ENCODE measurements at places on chromosomes 4 and X.

- no peak for DNase-seq
These were observed 46.6 kb downstream of the CD40LG start for GRCh38 chrX:136694431-136695087.

GRCh38 chr4:159487284-159487747 is 384.4 kb downstream of the RAPGEF2 start:
- DNase-seq, result peak; percentile 5

DNA sequence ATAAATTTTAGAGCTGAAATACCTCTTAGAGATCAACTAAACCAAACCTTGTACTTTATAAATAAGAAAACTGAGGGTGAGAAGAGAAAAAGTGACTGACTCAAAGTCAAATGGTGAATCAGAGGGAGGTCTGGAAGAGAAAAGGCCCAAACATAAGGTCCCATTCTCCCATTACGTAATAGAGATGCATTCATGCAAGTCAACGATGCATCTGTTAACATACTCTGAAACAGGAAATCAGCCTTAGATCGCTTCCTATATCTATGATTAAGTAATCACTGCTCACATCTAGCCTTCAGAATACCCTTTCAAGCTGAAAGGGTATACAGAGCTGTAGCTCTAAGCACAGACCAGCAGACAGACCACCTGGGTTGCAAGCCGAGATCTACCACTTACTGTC is 6.5 kb downstream of the RNF150 start:
- no peak for DNase-seq

DNA sequence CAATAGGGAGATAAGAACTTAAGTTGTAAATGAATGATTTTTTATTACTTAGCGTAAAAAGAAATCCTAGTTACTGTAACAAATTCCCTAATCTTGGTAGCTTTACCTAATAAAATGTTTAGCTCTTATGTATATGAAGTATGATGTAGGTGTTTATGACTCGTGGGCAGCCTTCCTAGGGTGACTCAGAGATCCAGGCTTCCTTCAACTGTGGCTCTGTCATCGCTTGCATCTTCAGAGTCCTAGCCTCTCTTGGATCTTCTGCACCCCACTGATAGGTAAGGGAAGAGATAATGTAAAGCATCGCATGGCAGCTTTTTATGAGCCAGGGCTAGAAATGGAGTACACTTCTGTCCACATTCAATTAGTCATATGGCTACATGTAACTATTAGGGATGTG is 165.6 kb upstream of the GLRA2 start:
- DNase-seq, result no peak

DNA sequence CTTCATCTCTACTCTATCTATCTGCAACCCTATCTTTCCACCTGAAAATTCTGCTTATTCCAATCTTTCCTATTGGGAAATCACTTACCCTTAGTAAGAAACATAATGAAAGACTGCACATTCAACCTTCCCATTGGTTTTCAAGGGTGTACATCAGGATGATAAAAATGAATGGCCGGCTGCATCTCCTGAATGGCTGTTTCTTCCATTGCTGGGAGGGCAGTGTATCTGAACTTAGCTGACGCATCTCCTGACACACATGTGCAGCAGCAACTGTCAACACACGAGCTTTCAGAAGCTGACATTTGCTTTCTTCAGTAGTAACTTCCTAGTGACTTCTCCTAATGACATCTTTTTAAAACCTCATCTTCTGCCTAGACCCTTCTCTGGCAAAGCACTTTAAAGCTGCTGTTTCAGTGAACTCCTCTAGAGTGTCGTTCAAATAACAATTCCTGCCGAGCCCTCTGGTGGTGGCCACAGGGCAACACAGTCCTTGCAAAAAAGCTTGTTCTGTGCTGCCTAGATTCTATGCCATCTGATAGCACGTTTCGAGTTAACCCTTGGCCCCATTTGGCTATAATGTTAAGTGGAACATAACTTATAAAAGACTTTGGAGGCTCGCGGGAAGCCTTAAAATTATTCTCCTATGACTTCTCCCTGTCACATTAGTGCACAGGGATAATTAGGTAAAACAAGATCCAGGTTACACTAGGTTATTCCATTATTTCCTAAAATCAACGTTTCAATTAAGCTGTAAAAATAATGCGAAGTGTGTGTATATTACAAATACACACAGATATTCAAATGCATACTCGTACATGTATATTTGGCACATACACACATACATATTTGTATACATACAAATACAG is 2340.7 kb downstream of the PCDH7 start:
- DNase-seq, result no peak

DNA sequence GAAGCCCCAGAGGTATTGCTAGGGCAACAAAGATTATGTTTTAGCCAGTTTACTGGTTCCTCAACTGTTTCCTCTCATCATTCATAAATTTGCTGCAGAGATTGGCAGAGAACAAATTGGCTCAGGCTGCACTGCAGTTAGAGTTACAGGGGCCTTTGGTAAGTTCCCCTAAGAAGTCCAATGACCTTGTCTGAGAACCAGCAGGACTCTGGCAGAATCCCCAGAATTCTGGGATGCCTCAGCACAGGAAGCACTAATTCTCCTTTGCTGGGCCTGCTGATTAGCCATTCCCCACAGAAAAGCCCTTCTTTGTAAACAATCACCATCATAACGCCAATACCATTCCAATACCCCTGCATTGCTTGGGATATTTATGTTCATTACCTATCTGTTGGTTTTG is 151.3 kb downstream of the USP46 start:
- DNase-seq, result no peak

GRCh38 chrX:19875050-19875431 is 12.4 kb downstream of the SH3KBP1 start:
- DNase-seq, result no peak

DNA sequence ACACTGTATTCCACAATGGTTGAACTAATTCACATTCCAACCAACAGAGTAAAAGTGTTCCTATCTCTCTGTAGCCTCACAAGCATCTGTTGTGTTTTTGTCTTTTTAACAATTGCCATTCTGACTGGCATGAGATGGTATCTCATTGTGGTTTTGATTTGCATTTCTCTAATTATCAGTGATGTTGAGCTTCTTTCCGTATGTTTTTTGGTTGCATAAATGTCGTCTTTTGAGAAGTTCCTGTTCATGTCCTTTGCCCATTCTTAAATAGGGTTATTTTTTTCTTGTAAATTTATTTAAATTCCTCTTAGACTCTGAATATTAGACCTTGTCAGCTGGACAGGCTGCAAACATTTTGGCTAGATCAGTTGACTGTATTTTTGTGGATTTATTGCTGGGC is 78.2 kb downstream of the VSIG4 start:
- no peak for DNase-seq

- peak; percentile 6 for DNase-seq
These were observed 1.3 kb downstream of the CAMK2D start for GRCh38 chr4:113760094-113760794.

- no peak for DNase-seq
These were observed 18.7 kb downstream of the NDNF start for GRCh38 chr4:121053601-121054143.

- no peak for DNase-seq
These were observed 22.2 kb downstream of the APBB2 start for GRCh38 chr4:41192136-41192535.

DNA sequence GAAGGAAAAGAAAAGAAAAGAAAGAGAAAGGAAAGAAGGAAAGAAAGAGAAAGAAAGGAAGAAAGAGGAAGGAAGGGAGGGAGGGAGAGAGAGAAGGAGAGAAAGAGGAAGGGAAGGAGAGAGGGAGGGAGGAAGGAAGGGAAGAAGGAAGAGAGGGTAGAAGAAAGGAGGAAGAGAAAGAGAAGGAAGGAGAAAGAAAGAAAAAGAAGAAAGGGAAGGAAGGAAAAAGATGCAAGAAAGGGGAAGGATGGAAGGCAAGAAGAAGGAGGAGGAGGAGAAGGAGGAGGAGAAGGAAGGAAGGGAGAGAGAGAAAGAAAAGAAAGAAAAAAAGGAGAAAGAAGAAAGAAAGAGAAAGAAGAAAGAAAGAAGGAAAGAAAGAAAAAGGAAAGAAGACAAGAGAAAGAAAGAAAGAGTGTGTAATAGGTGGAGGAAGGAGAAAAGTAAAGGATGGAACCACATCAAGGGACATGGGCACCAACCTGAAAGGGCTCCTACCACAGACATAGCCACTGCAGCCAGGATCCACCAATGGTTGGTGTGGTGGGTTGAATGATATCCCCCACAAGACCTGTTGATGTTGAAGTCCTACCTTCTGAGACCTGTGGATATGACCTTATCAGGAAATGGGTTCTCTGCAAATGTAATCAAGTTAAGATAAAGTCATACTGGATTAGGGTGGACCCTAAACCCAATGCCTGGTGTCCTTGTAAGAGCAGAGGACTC is 80.2 kb downstream of the RELL1 start:
- no peak for DNase-seq

- DNase-seq, result no peak
These were observed 297.3 kb downstream of the GUCY2F start for GRCh38 chrX:109184506-109185139.

- DNase-seq, result no peak
These were observed 141.5 kb downstream of the TENM3 start for GRCh38 chr4:182384631-182385091.

DNA sequence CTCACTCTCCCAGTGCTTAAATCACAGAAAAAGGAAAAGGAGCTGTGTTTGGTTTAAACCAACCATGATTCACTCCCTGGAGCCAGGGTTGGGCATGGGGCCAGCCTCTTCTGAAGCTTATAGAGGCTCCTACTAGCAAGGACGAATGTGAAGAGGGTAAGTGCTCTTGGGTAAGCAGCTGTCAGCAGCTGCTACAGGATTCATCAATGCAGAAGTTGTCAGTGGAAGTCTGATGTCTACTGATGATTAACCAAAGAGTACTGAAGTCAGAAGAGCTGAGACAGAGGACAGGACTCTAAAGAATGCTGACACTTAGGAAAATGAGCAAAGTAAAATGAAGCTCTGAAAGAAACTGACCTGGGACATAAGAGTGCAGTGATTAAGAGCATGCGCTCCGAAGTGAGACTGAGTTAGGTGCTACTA is 32.7 kb upstream of the JADE1 start:
- DNase-seq, result no peak

DNA sequence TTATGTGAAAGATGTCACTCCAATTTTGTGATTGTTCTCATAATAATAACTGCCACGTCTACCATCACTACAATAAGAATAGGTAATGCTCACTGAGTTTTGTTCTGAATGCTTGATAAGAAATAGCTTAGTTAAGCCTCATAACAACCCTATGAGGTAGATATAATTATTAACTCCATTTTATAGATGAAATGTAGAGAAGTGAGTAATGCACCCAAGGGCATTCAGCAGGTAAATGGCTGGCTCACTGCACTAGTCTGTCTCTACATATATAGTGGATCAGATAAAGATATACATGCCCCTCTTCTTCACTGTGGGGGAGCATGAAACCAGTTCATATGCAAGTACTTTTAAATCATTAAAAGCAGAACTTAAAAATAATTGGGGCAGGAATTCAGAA is 65.8 kb upstream of the SLC4A4 start:
- DNase-seq, result no peak

GRCh38 chr4:143728166-143728565 is 27.7 kb upstream of the FREM3 start:
- DNase-seq, result no peak

- DNase-seq, result no peak
These were observed 289.7 kb downstream of the SHOX start for GRCh38 chrX:920234-920799.

GRCh38 chrX:45323387-45323786 is 122.7 kb upstream of the DIPK2B start:
- DNase-seq, result no peak

- no peak for DNase-seq
These were observed 183.3 kb upstream of the INTU start for GRCh38 chr4:127449449-127449848.

- DNase-seq, result no peak
These were observed 942.8 kb downstream of the PCDH7 start for GRCh38 chr4:31662951-31663350.

GRCh38 chr4:139833151-139833910 is 167.7 kb downstream of the MGST2 start:
- DNase-seq, result no peak

GRCh38 chrX:148785256-148785655 is 284.8 kb downstream of the AFF2 start:
- no peak for DNase-seq

DNA sequence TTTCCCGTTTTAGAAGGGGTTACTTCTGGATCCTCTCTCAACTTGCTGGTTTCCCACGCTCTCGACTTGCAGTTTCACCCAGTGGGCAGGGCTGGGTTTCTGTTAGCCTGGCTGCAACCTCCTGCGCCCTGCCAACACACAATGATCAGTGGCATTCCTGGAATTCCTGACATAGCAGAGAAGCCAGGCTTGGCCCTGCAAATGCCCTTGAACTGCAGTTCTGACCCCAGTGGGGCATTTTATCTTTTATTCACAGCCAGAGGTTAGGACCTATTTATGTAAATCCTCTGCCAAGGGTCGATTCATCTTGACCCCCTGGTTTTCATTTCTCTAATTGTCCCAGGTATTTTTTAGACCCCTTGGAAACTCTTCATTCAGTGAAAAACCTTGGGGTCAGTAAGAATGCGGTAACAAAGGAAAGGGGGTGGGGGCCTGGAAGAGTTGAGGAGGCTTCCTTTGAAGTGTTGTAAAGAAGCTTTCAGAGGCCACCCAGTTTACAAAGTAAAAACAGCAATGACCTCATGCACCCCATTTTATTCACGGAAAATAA is 217.6 kb downstream of the ZNF674 start:
- DNase-seq, result no peak

DNA sequence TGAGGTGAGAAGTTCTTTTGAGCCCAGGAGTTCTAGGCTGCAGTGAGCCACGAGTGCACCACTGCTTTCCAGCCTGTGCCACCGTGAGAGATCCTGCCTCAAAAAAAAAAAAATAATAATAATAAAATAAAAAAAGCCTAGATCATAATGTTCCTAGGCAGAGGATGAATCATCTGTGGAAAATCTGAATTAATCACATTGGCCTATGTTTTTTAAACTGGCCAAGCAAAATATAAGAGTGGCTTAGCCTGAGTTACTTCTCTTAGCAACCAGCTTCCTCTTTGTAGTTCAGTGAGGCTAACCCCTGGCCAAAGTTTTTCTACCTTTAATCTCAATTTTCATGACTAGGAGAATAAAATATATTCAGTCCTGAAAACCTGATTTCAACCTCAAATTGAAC is 614.6 kb downstream of the PPP4R3C start:
- DNase-seq, result no peak

- DNase-seq, result no peak
These were observed 35.6 kb downstream of the GEMIN8 start for GRCh38 chrX:13994104-13994503.

DNA sequence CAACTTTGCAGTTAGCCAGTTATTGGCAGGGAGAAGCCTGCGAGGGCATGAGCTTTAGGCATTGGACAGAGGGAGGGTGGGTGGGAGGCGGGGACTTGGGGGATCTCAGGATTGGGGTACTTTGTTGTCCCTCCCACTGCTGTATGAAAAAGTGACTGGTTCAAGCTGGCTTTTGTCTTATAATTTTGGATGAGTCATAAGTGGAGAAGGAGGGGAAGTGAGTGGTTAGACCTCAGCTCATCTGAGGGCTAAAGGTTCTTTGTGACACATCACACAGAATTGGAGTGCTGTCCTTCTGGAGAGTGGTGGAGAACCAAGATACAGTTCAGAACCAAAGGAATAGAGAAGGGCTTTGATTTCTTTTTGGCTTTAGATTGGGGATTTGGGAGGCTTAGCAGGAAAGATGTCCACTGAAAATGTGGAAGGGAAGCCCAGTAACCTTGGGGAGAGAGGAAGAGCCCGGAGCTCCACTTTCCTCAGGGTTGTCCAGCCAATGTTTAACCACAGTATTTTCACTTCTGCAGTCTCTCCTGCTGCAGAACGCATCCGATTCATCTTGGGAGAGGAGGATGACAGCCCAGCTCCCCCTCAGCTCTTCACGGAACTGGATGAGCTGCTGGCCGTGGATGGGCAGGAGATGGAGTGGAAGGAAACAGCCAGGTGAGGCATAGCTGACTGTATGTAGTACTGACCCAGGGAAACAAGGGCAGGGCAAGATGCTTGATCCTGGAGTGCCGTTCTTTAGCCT is at the start of gene SLC4A4:
Gene SLC4A4 (plus strand): TSS at position 175 of the 748 bp plus-strand sequence.
- no peak for DNase-seq

Data from activated T-cell treated with anti-CD3 and anti-CD28 coated beads for 48 hours (primary cell).